ENCODE measurements at places on chromosomes 1 and 21. TPM values are rescaled to one million over a fixed set of nuclear protein-coding genes. Genes with fewer than 3 reads are reported as not detected.

TNFSF18 gene
- total RNA-seq = not detected

PRR9 gene
- total RNA-seq = not detected

KISS1 gene
- total RNA-seq = not detected

POLR3C gene
- 33.4 TPM for total RNA-seq

PRKAA2 gene
- total RNA-seq = 2.0 TPM

RABGAP1L gene
- total RNA-seq = 29.3 TPM

ZNF695 gene
- 1.9 TPM for total RNA-seq

GPR25 gene
- not detected for total RNA-seq

LMX1A gene
- total RNA-seq = not detected

EXOC8 gene
- total RNA-seq = 13.4 TPM

NBPF9 gene
- 34.5 TPM for total RNA-seq

NBPF4 gene
- not detected for total RNA-seq

F3 gene
- total RNA-seq = 11.2 TPM

LIN28A gene
- not detected for total RNA-seq

- DNase-seq = no peak
These were observed 24.2 kb downstream of the IL23R start for GRCh38 chr1:67190410-67190809.

- peak; percentile 54 for DNase-seq
These were observed 45.6 kb downstream of the IRF2BP2 start for GRCh38 chr1:234564035-234565029.

- DNase-seq = no peak
These were observed 493.5 kb downstream of the DPYD start for GRCh38 chr1:97427371-97427770.

GRCh38 chr1:89844860-89845259 is 24.0 kb downstream of the LRRC8D start:
- no peak for DNase-seq

- DNase-seq = no peak
These were observed 241.2 kb upstream of the VAMP3 start for GRCh38 chr1:7529917-7530316.

DNA sequence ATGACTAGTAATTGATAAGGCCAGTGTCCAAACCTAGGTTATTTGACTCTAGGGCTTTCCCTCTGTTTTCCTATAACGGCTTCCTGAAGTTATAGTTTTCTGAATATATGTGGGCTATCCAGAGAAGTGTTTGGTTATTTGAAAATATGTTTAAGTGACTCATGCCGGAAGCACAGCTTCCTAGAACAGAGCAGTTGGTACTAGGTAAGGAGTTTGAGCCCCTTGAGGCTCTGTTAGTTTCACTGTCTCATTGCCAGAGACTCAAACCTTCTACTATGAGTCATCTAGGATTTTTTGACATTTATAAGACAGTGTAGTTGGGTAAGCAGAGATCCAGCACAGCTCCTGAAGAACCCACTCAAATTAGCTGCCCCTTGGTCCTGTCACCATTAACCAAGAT is 27.1 kb upstream of the LEPR start:
- no peak for DNase-seq

- DNase-seq = no peak
These were observed 15.0 kb downstream of the DPT start for GRCh38 chr1:168714012-168714411.

GRCh38 chr1:243550276-243550675 is 294.4 kb downstream of the SDCCAG8 start:
- no peak for DNase-seq

GRCh38 chr1:39562886-39563285 is 13.7 kb downstream of the PABPC4 start:
- no peak for DNase-seq

DNA sequence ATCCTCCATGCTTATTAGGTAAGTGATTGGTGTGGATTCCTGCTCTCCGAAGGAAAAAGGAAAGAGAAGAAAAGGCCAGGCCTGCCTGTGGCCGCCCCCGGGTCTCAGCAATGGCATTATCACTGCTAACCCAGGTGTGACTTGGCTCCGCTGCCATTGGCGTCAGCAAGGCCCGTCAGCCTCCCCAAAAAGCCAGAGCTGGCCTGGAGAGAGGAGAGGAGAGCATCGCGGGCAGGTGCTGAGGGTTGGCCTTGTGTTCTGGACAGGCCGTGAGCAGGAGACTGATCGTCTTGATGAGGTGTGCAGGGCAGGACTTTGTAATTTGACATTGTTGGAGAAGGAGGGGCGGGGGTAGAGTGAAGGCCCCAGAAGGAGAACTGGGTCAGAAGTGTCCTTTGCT is 186.4 kb downstream of the CAMTA1 start:
- DNase-seq = no peak

- no peak for DNase-seq
These were observed 18.8 kb upstream of the SELP start for GRCh38 chr1:169648709-169649108.

DNA sequence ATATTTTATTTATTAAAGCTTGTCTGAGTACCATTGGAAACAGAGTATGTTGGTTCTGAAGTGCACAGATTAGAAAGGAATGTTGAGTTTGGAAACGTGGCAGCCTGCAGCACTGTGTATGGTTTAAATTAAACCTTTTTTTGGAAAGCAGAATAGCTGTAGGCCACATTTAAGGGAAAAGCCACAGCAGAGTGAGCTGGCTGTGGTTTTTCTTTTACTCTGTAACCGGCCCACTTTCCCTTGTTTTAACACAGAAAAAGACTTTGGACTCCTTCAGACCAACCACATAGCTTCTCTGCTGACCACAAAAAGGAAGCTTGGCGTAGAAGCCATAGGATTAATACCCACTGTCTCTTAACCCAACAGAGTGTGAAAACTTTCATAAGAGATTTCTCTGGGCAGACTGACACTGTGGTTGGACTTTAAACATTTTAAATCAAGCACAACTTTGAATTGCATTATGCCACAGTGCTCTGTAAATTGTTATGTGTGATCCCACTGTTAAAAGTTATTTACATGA is 75.2 kb downstream of the NFIA start:
- no peak for DNase-seq

- no peak for DNase-seq
These were observed 104.1 kb downstream of the NTNG1 start for GRCh38 chr1:107244709-107245500.

GRCh38 chr1:227770812-227771211 is 35.6 kb downstream of the SNAP47 start:
- no peak for DNase-seq

DNA sequence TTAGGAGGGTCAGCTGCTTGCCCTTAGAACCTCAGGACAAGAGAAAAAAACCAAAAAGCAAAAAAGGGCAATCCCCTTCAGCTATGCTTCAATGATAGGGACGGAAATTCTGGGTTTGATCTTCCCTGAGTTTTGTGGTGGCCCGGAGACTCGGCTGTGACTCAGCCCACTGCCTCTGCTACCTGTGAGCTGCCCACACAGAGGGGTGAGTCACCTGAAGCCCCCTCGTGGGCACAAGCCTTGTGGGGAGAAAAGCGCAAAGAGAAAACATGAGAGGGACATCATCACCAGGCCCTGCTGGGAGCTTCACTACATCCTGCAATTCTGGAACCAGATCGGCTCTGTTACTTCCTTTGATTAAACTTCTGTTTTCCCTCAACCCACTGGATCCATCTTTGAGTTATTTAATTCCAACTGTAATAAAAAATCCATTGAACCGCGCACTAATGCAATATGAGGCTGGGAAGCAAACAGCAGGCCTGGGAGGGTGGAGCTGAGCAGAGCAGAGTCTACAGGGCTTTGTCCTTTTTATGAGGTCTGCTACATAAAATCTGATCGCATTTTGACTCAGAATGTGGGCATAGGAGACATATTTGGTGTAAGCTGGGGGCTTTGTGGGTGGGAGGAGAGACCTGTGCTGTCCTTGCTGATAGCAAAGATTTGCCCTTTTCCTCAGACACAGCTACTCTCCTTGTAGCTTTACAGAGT is 58.7 kb upstream of the STUM start:
- no peak for DNase-seq

DNA sequence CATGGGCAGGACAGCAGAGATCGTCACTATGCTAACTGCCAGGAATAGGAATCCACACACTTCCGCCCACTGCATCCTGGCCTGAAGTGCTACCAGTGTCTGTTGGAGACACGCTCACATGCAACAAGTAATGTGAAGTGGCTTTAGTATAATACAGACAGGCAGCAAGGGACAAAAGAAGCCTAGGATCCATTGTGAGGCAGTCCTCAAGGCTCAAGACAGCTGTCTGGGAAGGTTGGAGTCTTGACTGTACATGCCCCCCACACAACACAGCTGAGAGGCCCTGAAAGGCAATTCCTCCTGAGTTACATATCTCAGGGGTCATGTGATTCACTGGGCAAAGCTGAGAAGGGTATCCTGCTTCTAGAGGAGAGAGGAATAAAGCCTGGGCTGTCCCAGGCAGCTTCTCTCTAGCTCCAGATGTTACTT is 39.9 kb upstream of the CD1D start:
- DNase-seq = no peak

GRCh38 chr1:211951856-211952255 is 83.5 kb downstream of the INTS7 start:
- no peak for DNase-seq

- DNase-seq = no peak
These were observed 190.5 kb upstream of the C1orf105 start for GRCh38 chr1:172229942-172230341.

- no peak for DNase-seq
These were observed 145.0 kb downstream of the TRABD2B start for GRCh38 chr1:47852006-47852718.

DNA sequence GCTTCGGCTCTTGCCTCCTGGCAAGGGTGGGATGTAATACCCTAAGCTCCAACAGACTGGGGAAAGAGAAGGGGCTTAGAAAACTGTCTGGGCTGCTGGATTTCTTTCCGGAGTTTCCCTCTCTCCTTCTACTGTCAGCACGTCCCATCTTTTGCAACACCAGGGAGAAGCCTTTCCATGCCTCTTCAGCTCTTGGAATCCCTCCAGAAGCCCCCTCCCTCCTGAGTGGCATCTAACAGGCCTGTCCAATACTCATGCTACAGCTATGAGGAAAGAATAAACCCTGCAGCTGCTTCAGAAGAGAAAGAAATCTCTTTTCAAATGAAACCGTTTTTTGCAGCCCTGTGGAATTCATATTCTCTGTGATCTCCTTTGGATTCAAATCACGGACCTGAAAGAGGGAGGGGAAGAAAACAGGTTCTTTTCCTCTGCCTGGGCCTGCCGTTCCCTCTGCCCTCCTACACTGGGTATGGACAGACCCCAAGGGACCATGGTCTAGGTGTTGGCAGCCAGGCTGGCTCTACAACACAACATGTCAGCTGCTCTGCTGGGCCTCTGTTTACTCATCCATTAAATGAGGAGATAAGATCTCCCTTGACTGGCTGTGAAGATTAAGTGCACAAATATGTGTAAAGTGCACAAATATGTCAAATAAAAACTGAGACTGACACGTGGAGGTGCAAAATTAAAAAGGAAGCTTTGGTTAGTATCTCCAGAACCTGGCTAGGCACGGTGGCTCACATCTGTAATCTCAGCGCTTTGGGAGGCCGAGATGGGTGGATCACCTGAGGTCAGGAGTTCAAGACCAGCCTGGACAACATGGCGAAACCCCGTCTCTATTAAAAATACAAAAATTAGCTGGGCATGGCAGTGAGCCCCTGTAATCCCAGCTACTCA is 6.0 kb upstream of the CAPN2 start:
- peak; percentile 92 for DNase-seq

DNA sequence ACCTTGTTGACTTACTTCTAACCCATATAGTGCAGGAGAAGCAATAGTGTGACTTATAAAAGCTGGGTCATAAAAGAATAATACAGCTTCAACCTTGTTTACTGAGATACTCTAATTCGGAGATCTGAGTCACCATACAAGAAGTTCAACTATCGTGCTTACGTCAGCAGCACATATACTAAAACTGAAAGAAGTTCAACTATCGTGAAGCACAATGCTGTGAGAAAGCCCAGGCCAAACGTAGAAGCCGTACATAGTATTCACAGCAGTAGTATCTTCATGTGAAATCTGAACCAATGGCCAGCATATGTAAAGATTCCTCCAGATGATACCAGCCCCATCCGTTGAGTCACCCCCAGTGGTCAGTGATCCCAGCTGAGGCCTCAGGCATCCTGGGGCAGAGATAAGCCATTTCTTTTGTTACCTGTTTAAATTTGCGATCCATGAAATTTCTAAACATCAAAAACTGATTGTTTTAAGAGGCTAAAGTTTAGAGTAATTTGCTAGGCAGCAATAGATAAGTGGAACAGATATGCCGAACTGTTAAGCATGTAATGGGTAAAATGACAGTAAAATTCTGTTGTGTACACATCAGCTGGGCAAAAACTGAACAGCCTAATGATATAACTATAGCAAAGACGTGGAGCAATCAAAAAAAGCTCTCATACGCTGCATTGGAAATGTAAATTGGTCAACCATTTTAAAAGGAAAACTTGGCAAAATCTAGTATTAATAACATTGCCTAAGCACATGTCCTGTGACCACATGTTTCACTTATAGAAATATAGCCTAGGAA is 53.9 kb upstream of the SAMD13 start:
- DNase-seq = no peak

DNA sequence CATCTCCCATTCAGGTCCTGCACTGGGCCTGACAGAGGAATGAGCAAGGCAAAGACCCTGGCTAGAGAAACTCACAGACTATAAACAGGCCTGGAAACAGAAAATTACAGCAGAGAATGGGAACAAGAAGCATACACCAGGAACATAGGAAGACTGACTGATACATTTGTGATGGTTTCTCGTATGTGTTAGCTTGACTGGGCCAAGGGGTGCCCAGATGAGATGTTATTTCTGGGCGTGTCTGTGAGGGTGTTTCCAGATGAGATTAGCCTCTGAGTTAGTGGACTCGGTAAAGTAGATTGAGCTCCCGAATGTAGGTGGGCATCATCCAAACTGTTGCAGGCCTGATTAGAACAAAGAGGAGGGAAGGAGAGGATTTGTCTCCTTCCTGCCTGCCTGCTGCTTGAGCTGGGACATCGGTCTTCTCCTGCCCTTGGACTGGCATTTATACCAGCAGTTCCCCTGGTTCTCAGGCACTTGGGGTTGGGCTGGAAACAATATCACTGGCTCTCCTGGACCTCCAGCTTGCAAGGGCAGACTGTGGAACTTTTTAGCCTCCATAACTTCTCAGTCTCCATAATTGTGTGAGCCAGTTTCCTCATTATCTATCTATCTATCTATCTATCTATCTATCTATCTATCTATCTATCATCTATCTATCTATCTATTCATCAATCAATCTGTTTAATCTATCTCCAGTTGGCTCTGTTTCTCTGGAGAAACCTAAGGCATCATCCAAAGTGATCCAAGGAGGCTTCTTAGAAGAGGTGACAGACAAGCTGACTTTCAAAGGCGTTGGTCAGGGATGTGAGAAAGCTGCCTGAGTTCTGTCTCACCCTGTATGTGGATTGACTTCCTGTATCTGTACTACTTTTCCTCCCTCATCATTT is 9.7 kb upstream of the FOXO6 start:
- DNase-seq = no peak

DNA sequence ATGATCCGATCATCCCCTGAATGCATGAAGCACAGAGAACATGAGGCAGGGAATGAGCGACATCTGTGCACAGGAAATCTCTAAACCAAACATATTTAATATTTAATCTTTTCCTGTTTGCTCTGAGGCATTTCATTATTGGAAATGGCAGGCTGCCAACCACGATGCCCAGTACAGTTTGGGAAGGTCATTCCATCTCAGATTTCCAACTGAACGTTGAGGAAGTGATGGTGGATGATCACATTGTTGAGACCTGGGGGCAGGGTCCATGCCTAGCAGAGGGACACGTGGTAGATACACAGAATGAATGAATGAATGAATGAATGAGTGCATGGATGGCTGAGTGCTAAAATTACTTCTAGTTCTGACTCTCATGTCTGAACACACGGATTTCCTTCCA is 15.9 kb upstream of the FASLG start:
- DNase-seq = no peak

- no peak for DNase-seq
These were observed 6.5 kb downstream of the AIRE start for GRCh38 chr21:44291936-44292811.

- no peak for DNase-seq
These were observed 3.0 kb upstream of the SOX13 start for GRCh38 chr1:204069887-204070286.
